ENCODE measurements at places on chromosomes 13 and 19. TPM values are rescaled to one million over a fixed set of nuclear protein-coding genes. Genes with fewer than 3 reads are reported as not detected.

Gene OR1M1
- not detected for polyA plus RNA-seq

Gene ERVV-1
- not detected for polyA plus RNA-seq

Gene ZNF562
- 2.9 TPM for polyA plus RNA-seq

Gene PDX1
- not detected for polyA plus RNA-seq

Gene DIS3
- polyA plus RNA-seq = 31.8 TPM

Gene ZNF345
- polyA plus RNA-seq = 9.2 TPM

Gene CBY2
- polyA plus RNA-seq = not detected

Gene NOVA2
- polyA plus RNA-seq = 2.6 TPM

Gene GGN
- polyA plus RNA-seq = not detected

Gene DNAAF3
- not detected for polyA plus RNA-seq

Gene CACNA1A
- 119 TPM for polyA plus RNA-seq

Gene GADD45B
- 0.35 TPM for polyA plus RNA-seq

Gene TLE2
- 0.98 TPM for polyA plus RNA-seq

Gene SCGB2B2
- not detected for polyA plus RNA-seq

Gene CYP2B6
- not detected for polyA plus RNA-seq

Gene ZNF99
- polyA plus RNA-seq = 0.42 TPM

Gene IGFL3
- polyA plus RNA-seq = not detected

Gene LMTK3
- 1.5 TPM for polyA plus RNA-seq

Gene SHANK1
- polyA plus RNA-seq = 0.11 TPM

Gene TPGS1
- polyA plus RNA-seq = not detected

Gene LILRA6
- polyA plus RNA-seq = not detected

Gene PSG11
- not detected for polyA plus RNA-seq

Gene NUMBL
- polyA plus RNA-seq = 0.48 TPM
